ENCODE measurements at places on chromosomes 2 and 18.

- DNase-seq: no peak
These were observed 2.6 kb downstream of the SATB2 start for GRCh38 chr2:199455210-199455544.

- no peak for DNase-seq
These were observed 102.6 kb downstream of the VSNL1 start for GRCh38 chr2:17643031-17643615.

GRCh38 chr2:118053681-118054080, 34.6 kb upstream of the INSIG2 start:
- DNase-seq: no peak

GRCh38 chr2:23532391-23533337, 147.7 kb downstream of the KLHL29 start:
- DNase-seq: peak; percentile 62

DNA sequence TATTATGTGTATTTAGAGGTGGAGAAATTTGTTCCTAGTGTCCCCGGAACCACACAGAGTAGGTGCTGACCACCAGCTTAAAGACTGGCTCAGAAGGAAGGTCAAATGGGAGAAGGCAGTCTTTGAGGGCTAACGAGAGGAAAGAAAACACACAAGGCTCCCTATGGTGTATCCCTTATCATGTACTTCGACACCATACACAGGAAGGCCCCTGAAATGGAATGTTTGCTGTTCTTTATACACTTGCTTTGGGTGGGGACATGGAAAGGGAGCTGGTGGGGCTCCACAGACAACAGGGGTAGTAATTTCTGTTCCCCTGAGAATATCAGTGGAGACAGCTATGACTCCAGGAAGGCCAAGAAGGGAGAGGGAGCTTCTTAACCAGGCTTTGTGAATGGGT, 6.0 kb downstream of the EPAS1 start:
- no peak for DNase-seq
